ENCODE measurements at places on chromosomes 5 and 9.

DNA sequence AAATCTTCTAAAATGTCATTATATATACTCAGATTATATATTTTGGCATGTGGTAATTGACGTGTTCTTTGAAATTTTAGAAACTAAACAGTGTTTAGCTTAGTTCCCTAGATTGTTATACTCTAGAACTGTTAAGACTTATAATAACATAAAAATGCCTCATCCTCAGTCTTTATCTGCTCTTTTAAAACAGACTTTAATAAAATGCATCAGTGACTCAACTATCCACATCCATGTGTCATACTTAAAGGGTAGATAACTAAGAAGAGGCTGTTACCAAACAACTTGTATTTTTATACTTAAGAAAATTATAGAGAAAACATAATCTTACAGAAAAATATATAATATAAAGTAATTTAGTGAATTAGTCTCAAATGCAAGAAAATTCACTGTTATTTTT lies 15.2 kb downstream of the NFIL3 start:
- DNase-seq = no peak

DNA sequence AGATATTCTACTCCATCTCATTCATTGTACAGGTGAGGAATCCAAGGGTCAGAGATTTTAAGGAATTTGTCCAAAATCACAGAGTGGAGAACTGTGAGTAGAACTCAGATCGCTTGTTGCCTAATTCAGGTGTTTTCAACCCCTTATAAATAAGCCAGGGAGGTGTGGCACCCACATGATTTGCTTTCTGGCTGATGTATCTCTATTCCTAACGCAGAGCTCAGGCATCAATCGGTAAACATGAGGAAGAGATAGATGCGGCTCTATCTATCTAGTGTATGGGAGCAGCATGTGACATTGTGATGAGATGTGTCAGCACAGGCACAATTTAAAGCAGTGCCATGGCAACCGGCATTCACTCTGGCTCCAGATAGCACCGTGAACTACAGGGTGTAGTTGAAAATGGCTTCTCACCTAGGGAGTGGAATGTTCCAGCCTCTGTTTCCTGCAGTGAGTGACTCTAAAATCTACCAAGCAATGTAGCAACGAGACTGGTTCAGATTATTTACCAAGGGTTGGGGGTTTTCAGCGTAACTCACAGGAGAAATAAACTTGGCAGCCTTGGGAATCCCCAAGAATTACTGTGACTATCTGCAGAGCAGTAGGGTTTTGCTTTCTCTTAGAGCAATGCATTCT lies 53.4 kb upstream of the SUB1 start:
- peak; percentile 40 for DNase-seq

DNA sequence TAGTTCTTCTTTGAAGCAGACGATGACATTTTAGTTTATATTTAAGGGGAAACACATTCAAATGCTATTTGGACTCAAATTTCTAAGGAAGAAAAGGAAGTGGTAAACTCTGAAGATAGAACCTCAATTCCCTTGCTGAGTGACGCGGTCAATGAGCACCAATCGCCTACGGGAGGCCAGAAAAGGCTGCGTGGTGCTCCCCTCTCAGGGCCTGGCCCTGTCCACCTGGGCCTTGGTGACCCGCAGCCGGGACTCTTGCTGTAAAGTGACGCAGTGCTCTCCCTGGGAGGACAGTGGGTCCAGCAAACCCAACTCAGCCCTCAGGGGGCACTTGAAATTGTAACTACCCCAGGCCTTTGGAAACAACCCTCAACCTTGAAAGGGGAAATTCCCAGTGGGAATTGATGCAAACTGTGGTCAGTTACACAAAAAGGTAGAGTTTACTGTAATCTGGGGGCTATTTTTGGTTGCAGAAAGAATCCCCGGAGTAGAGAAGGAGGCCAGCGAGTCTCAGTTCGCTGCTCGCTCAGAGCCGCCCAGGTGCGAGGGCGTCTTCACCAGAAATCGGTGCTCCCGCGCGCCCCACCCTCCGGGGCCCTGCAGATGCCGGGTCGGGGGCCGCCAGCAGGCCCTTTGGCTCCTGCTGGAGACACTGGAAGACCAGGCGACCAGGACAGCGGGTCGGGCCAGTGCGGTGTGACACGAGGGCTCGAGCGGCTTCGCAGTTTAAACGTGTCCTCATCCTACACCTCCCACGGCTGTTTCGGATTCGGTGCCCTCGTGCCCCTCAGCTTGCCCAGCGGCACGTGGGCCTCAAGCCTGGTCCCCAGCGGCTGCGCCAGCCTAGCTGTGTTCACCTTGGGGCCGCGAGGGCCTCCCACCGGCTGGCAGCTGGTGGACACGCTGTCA lies 1.4 kb upstream of the ANKRD33B start:
- no peak for DNase-seq

- DNase-seq = no peak
Observed at GRCh38 chr5:176446884-176447590, 1.1 kb upstream of the FAF2 start.

- DNase-seq = no peak
Observed at GRCh38 chr9:137666513-137666822, 47.7 kb downstream of the EHMT1 start.

DNA sequence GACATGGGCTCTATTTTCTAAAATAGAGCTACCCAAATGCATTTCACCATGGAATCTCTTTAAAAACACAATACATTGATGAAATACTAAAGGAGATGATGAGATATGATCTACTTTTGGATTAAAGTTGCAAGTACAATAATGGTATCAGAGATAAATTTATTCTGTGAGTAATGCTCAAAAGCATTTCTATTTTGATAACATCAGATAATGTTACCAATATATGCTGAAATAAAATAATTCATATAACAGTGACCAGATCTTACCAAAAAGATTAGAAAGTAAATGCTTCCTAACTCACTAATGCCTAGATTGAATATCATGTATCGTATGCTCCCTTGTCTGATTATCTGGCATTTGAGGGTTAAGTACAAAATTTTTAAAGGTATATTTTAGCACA lies 761.8 kb upstream of the ZNF608 start:
- DNase-seq = no peak

DNA sequence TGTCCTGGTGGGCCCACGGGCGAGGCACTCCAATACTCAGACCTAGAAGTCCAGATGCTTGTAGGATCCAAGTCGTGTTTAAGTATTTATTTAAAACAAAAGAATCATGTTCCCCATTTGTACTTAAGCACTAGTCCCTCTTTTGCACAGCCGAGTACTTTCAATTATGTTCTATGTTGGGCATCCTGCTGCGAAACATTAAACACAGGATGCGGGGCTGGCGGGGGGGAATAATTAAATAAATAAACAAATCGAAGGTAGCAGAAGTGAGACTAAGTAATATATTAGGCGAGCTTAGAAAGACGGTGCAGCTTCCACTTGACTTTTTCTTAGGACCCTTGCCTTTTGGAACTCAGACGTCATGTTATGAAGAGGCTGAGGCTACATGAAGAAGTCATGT lies 1129.2 kb upstream of the ACO1 start:
- DNase-seq = no peak

DNA sequence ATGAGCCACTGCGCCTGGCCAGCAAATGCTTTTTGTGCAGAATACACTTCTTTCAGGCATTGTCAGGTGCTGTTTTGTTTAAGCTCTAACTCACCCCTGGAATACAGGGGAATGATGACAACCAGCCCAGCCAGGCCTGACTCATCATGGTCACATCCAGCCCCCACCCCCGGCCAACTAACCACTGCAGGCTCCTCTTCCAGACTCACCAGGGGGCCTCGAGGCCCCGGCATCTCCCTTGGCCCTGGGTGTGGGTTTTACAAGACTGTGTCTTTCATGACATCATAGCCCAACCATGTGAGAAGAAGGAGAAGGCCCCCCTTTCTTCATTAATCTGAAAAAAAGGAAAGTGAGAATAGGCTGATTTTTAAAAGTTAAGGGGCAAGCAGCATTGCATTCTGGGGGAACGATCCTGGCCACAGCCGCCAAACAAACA lies 35.5 kb downstream of the OLFML2A start:
- DNase-seq = no peak

GRCh38 chr5:53453898-53454718 lies 26.3 kb upstream of the FST start:
- DNase-seq = no peak

Measured in activated CD4-positive, alpha-beta T cell treated with anti-CD3 and anti-CD28 coated beads, Interleukin-2, amount 50 U/mL, for 24 hours (primary cell).